Activated naive CD8-positive, alpha-beta T cell treated with anti-CD3 and anti-CD28 coated beads, Interleukin-2, amount 10 ng/mL, durations not matched to agents 7 days and 5 days (primary cell): ENCODE measurements at places on chromosomes 12 and 14. TPM values are rescaled to one million over a fixed set of nuclear protein-coding genes. Genes with fewer than 3 reads are reported as not detected.

The SIX6 gene
- total RNA-seq = not detected

The FOXG1 gene
- total RNA-seq = not detected

The KERA gene
- not detected for total RNA-seq

The GPR137C gene
- 0.47 TPM for total RNA-seq

The NEMP1 gene
- total RNA-seq = 52.9 TPM

The TAS2R19 gene
- total RNA-seq = 2.1 TPM

The MIP gene
- not detected for total RNA-seq

The C3AR1 gene
- 8.2 TPM for total RNA-seq

The GPRC5D gene
- total RNA-seq = not detected

The GLIPR1L1 gene
- total RNA-seq = not detected

The TMEM30B gene
- 1.4 TPM for total RNA-seq

GRCh38 chr14:94797887-94798286, 28.0 kb upstream of the GSC start:
- no peak for DNase-seq

DNA sequence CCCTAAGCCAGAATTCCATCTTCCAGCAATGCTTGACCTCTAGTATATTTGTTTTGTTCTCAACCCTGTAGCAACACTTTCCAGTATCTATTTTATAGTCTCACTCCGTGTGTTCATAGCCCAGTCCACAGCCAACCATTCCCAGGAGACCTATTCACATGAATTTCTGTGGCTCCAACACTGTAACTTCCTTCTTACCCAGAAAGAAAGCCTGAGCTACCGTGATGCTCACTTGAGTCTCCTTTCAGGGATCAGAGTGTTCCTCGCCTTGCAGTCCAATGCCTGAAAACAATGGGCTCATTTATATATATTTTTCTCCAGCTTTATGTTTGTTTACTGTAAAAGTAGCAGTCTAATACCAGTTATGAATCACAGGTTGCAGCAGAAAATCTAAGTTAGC, 645.0 kb upstream of the NOVA1 start:
- no peak for DNase-seq

DNA sequence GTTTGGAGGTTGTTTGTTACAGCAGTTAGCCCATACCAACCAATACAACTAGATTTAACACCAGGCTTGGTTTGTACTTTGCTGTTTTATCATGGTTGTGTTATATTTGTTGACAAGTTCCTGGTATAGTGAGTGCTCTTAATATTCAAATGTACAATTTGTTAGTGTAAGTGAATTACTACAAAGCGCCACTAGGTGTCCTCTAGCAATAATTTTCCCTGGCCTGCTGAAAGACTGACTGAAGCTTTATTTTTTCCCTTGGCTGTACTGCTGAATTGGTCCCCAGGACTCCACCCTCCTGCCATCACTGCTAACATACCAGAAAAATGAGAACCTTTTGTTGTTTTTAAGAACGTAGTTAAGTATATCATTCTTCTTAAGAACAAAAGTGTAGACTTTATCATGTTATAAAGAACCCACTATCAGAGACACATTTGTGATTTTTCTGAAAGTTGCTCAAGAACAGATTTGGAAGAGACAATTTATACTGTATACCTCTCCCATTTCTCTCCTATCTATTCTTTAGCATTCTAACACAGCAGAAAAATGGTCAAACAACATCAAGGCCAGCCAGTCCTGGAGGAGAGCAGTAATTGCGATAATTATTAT, 75.3 kb upstream of the FAR2 start:
- DNase-seq = no peak

GRCh38 chr12:60100160-60100559, 504.3 kb downstream of the SLC16A7 start:
- no peak for DNase-seq

DNA sequence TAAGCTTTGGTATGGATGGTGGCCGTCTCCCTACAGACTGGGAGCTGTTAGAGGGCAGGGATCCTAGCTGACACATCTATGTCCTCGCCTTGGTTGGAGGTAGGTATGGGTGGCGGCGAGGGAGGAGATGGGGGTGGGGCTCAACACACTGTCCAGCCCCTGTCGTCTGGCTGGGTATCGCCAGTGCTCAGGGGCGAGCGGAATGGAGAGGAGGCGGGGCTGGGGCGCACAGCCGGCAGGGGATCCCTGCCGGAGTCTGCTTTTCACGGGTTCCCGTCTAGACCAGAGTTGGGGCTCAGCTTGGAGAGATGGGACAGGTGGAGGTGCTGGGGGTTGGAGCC, 16.1 kb downstream of the TAMALIN start:
- DNase-seq = no peak

GRCh38 chr14:51219473-51220448, 20.3 kb upstream of the TMX1 start:
- no peak for DNase-seq

GRCh38 chr12:122665759-122666158, 37.4 kb downstream of the HCAR2 start:
- DNase-seq = no peak

DNA sequence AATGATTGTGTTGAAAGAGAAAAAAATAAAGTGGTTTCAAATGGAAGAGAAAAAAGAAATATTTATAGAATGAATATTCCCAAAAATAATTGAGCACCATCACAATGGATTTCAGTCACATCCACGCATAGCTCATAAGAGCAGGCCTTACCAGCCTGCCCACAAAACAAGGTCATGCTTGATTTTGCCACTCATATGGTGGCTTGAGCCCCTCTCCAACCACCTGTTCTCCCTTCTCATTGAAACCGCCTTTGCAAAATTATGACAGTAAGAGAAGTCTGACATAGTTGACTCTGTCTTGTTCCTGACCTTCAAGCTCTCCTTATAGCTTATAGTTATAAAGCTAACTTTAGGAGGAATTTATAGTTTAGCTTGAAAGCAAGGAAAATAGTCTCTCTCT, 33.3 kb upstream of the NAP1L1 start:
- no peak for DNase-seq

DNA sequence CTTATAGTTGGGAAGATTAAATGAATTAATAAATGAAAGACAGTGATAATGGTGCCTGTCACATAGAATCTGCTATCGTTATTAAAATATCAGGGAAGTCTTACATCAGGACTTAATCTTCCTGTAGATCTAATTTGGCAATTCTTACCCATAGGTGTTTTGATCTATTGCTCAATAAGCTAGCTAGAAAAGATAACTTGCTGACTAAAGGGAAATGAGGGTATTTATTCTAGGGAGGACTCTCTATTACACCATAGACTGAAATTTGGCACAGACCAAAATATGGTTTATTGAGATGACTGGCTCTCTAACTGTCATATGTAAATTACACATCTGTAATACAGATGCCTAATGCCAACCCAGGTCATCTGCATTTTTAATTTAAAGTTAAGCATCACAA, 11.5 kb downstream of the HAL start:
- DNase-seq = no peak

DNA sequence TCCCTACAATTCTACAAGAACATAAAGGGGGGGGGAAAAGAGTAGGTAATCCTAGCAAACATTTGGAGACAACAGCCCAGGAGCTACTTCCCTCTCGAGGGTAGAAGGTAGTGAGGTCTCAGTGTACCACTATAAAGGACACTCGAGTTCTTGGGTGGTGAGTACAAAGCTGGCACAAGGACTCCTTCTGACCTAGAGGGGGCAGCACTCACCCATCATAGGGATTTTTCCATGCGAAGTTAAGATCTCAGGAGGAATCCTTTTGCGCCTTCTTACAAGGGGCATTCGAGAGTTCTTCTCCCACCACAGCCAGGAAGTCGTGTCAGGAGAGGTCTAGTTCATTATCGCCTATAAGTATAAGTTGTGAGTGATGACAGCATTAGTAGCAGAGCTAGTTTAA, 200.2 kb upstream of the RBM19 start:
- DNase-seq = no peak

GRCh38 chr14:64232095-64232838, 61.9 kb downstream of the ESR2 start:
- no peak for DNase-seq

DNA sequence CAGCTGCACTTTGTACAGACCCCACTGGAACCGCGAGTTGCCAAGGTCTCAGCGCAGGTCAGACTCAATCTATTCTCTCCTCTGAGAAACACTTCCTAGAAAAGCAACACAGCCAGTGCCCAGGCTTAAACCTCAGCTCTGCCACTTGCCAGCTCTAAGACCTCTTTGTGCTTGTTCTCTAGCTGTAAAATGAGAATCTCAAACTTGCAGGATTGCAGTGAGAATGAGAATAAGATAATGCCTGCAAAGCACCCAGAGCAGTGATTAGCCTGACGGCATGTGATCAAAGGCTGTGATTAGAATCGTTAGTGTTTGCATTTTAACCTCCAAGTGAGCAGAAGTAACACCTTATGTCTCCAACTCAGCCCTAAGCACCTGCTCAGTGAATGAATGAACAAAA, 21.3 kb downstream of the ANO2 start:
- DNase-seq = no peak

DNA sequence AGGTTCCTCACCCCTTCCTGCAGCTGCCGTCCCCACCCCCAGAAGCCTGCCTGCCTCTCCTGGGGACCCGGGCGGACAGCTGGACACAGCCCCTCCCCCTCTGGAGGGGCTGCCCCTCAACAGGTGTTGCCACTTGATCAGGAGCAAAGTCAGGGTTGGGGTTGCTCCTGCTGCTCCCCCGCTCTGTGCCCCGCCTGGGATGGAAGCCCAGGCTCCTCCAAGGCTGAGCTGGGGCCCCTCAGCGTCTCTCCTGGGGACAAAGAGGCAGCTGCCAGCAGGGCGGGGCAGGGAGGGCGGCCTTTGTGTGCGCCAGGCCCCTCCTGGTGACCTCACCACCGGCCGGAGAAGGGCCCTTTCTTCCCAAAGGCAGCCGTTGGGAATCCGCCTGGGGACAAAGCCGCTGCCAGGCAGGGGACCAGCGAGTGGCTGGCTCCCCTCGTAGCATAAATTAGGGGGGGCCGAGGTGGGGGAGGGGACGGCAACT, 13.7 kb downstream of the TRMT61A start:
- no peak for DNase-seq

DNA sequence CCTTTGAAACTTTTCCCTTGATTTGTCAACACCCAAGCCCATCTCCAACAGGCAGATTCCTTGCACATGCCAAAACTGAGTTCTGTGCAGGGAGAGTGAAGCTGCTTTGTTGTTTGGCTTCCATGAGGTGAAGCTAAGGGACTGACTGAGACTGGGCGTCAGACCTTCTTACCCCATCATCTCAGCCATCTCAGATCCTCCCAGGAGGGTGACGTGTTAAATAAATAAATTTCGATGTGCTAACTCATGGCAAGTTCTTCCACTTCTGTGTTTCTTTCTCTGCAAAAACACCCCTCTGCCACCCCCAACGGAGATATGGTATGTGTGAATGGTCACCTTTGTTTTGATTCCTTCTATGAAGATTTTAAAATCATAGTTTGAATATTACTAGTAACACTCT, 17.8 kb downstream of the UTP20 start:
- no peak for DNase-seq

GRCh38 chr14:25250516-25250915, 200.6 kb upstream of the STXBP6 start:
- DNase-seq = no peak

- no peak for DNase-seq
Measured at GRCh38 chr12:108326254-108326750, 12.8 kb downstream of the CMKLR1 start.

GRCh38 chr14:87233266-87233665, 759.7 kb downstream of the GALC start:
- DNase-seq = no peak

- no peak for DNase-seq
Measured at GRCh38 chr12:26971963-26972362, 33.7 kb downstream of the FGFR1OP2 start.

GRCh38 chr14:72476657-72477499, 417.0 kb downstream of the DPF3 start:
- peak; percentile 66 for DNase-seq

- no peak for DNase-seq
Measured at GRCh38 chr14:89032086-89032649, 207.7 kb downstream of the TTC8 start.

DNA sequence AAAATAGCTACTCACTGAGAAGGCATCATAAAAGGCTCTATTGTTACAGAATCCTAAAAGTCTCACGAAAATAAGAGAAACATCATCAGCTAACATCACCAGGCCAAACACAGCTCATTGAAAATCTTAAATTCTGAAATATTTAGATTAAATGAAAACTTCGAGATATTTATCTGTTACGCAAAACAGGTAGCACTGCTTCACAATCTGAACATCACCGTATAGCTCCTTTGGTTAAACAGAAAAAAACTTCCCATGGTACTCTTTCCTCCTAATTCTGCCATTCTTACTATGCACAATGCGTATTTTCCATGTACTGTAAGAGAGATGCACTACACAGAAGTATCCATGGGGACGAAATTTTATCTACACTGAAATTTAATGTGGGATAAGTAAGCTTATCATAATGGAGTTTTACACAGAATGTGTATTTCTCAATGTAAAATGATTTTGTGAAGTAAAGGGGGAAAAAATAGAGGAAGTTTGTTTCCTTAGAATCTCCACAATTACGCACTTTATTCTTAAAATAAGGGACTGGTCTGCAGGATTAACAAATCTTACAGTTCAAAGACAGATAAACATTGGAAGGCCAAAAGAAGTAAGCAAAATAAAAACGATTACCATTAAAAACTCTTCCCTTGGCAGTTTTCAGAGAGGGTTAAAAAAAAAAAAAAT, 1.9 kb downstream of the SGPP1 start:
- DNase-seq = no peak

- no peak for DNase-seq
Measured at GRCh38 chr12:64685050-64685449, 74.2 kb downstream of the GNS start.

GRCh38 chr14:70721542-70721941, 79.8 kb downstream of the TTC9 start:
- no peak for DNase-seq
